Stomach (tissue), 19 donors: ENCODE measurements at places on chromosomes 16 and 17.

- no peaks in the 10 kb centered on the region for H3K27me3 ChIP-seq
- H3K4me3 ChIP-seq: no peak overlapping the region
- peak overlapping the region; percentile 70 for H3K27ac ChIP-seq
- no peak for DNase-seq
These were observed 16.9 kb downstream of the AANAT start for GRCh38 chr17:76484228-76484725.

DNA sequence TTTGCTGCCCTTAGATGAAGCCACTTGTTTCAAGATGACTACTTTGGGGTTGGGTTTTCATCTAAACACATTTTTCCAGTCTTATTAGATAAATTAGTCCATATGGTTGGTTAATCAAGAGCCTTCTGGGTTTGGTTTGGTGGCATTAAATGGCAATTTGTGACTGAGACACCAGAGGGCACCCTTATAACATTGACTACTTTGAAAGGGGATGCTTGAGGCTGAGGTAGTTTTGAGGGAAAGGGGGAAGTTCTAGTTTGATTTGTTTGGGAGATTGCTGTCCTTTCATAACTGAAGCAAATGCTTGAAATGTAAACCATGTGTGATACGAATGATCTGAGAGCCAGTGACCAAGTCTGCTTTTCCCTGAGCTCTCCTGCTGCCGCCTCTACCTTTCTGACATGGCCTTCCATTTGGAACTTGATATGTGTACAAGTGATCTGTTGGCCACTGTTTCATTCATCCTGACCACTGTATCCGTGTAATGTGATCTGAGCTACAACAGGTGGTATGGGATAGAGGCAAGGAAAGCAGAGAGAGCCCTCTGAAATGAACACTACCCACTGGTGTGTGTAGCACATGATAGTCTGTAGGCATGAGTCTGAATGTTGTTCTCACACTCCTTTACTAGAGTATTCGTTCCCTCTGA is 5.8 kb upstream of the RARA start:
- no peaks in the 10 kb centered on the region for H3K27me3 ChIP-seq
- no peak overlapping the region for H3K27ac ChIP-seq
- peaks cover 31% of the 10 kb centered on the region for H3K4me1 ChIP-seq
- H3K36me3 ChIP-seq: no peaks in the 10 kb centered on the region
- no peak overlapping the region for H3K4me3 ChIP-seq

GRCh38 chr16:65069065-65069464 is 52.8 kb downstream of the CDH11 start:
- H3K27ac ChIP-seq: no peak overlapping the region
- DNase-seq: no peak
- H3K36me3 ChIP-seq: no peaks in the 10 kb centered on the region
- H3K4me3 ChIP-seq: no peak overlapping the region
- H3K27me3 ChIP-seq: no peaks in the 10 kb centered on the region

DNA sequence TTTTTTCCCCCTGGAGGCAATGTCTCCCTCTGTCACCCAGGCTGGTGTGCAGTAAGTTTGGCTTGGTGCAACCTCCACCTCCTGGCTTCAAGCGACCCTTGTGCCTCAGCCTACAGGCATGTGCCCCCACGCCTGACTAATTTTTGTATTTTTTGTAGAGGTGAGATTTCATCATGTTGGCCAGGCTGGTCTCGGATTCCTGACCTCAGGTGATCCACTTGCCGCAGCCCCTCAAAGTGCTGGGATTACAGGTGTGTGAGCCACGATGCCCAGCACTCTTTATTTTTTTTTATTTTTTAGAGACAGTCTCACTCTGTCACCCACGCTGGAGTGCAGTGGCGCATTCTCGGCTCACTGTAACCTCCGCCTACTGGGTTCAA is 113.2 kb downstream of the ABCC6 start:
- H3K4me1 ChIP-seq: no peaks in the 10 kb centered on the region
- H3K27ac ChIP-seq: no peak overlapping the region
- H3K27me3 ChIP-seq: no peaks in the 10 kb centered on the region

GRCh38 chr16:286491-287297 is 3.7 kb downstream of the PDIA2 start:
- H3K27me3 ChIP-seq: peaks cover 15% of the 10 kb centered on the region
- H3K4me3 ChIP-seq: no peak overlapping the region
- H3K36me3 ChIP-seq: peaks cover 26% of the 10 kb centered on the region
- no peaks in the 10 kb centered on the region for H3K4me1 ChIP-seq
- DNase-seq: no peak

- no peaks in the 10 kb centered on the region for H3K27me3 ChIP-seq
- H3K4me1 ChIP-seq: no peaks in the 10 kb centered on the region
- no peaks in the 10 kb centered on the region for H3K36me3 ChIP-seq
- no peak overlapping the region for H3K27ac ChIP-seq
These were observed 423.6 kb upstream of the CDH11 start for GRCh38 chr16:65545413-65545956.

- H3K4me3 ChIP-seq: peak overlapping the region; percentile 88
- H3K4me1 ChIP-seq: peaks cover 65% of the 10 kb centered on the region
- H3K27me3 ChIP-seq: no peaks in the 10 kb centered on the region
- H3K27ac ChIP-seq: peak overlapping the region; percentile 99
- no peak for DNase-seq
- H3K36me3 ChIP-seq: no peaks in the 10 kb centered on the region
These were observed 456 bp downstream of the SMURF2 start for GRCh38 chr17:64661726-64661975.

DNA sequence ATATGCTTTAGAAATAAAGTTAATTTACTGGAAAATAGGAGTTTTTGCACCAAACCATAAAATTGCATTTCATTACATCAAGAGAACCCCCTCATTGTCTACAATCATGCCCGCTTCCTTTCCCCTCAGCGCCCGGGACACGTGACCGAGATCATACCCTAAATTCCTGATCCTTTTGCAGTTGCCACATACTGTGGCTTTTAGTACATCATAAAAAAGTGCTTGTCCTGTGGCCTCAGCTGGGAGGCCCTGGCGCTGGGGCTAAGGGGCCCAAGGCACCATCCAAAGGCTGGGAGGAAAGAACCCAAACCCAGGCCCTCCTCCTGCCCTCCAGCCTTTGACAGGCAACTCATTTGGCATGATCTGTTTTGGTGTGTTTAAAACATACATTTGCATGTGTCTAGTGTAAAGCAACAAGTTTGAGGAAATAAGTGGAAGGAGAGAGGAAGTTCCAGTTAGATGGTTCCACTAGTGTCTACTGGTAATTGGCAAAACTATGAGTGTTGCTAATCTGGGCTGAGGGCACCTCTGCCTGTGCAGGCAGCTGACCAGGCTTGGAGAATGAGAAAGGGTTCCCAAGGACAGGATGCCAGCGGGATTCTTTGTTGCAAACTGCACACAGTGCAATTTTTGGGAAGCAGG is 6.0 kb downstream of the CDK5R1 start:
- no peak overlapping the region for H3K4me3 ChIP-seq
- no peaks in the 10 kb centered on the region for H3K27me3 ChIP-seq
- H3K27ac ChIP-seq: no peak overlapping the region
- peaks cover 3% of the 10 kb centered on the region for H3K4me1 ChIP-seq
- no peak for DNase-seq

DNA sequence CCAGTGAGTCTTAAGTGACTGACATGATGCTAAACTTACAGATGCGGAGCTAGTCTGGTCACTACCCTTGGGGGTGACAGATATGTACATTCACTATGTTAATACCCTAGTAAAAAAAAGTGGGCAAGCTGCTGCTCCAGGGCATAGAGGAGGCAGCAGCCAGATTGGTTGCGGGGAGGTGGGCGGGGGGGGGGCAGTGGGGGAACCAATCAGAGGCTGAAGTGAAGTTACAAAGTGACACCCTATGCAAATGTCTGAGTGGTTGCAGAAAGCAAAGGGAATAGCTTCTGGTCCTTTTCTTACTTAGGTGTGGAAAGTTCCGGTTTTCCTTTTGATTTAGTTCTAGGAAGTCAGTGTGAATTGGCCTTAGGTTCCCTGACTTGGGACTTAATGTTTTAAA is 12.1 kb downstream of the NDEL1 start:
- DNase-seq: no peak
- H3K36me3 ChIP-seq: peaks cover 93% of the 10 kb centered on the region
- H3K4me1 ChIP-seq: peaks cover 27% of the 10 kb centered on the region

- DNase-seq: no peak
- H3K36me3 ChIP-seq: no peaks in the 10 kb centered on the region
- H3K27ac ChIP-seq: no peak overlapping the region
- peaks cover 6% of the 10 kb centered on the region for H3K27me3 ChIP-seq
- H3K4me1 ChIP-seq: no peaks in the 10 kb centered on the region
These were observed 8.1 kb upstream of the KREMEN2 start for GRCh38 chr16:2955779-2956578.

DNA sequence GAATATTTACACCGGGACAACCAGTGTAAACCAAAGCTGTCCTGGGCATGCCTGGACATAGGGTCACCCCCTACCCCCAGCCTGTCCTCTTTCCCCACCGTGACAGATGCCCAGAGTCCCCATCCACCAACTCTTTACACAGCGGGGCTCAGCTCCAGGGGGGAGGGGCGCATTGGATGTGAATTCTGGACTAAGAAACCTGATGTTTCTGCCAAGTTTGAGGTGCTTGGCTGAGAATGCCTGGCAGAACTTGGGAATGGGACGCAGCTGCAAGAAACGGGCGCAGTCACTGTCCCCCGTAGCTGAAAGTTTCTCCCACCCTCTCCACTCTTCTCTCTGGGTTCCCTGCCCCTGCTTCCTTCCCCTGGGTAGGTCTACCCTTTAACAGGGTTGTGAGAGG is 68.0 kb upstream of the CDC42EP4 start:
- H3K4me1 ChIP-seq: no peaks in the 10 kb centered on the region
- H3K36me3 ChIP-seq: no peaks in the 10 kb centered on the region
- DNase-seq: no peak
- H3K4me3 ChIP-seq: no peak overlapping the region
- peaks cover 10% of the 10 kb centered on the region for H3K27me3 ChIP-seq

DNA sequence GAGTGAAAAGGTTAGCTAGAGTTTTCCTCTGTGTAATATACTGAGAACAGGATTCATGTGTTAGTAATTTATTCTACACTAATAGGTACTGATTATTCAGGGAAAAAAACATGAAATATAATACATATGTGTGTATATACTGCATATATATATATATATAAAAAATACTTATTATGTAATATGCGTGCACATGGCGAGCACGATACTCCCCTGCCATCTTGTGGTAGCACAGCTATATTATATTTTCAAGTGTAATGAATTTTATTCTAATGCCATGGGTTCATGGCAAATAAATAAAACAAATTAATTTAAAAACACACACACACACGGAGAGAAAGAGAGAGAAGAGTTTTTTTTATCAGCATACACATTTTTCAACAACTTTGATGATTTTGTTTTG is 460.6 kb downstream of the KCNJ2 start:
- H3K27ac ChIP-seq: no peak overlapping the region
- H3K4me1 ChIP-seq: no peaks in the 10 kb centered on the region
- H3K4me3 ChIP-seq: no peak overlapping the region
- no peak for DNase-seq

- peak within 1 kb of the TSS; percentile 44 for H3K4me3 ChIP-seq
- H3K4me1 ChIP-seq: peaks cover 13% of the 10 kb centered on the region
- H3K36me3 ChIP-seq: no peaks in the 10 kb centered on the region
- DNase-seq: peak; percentile 58
These were observed at the start of gene ADAM11 for GRCh38 chr17:44758414-44759085. Gene ADAM11, plus strand, starts transcription at chr17:44758988. Its CDS starts 212 bp downstream, at chr17:44759200.

DNA sequence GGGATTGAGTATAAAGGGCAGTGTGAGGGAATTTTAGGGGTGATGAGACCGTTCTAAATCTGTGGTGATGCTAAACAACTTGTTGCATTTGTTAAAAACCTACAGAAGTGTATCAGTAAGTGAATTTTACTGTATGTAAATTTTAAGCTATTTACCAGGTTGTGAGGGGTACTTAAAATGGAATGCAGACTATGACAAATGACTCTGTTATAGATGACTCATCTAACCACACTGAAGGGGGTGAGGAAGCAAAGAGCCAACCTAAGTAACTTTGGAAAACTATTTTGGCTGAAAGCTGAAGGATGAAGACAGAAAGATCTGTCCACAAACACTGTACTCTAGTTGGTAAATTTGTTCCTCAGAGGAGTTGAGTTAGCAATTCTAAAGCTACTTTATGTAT is 5.3 kb upstream of the MKS1 start:
- no peak overlapping the region for H3K4me3 ChIP-seq
- H3K27me3 ChIP-seq: peaks cover 10% of the 10 kb centered on the region
- H3K36me3 ChIP-seq: no peaks in the 10 kb centered on the region
- H3K4me1 ChIP-seq: no peaks in the 10 kb centered on the region

DNA sequence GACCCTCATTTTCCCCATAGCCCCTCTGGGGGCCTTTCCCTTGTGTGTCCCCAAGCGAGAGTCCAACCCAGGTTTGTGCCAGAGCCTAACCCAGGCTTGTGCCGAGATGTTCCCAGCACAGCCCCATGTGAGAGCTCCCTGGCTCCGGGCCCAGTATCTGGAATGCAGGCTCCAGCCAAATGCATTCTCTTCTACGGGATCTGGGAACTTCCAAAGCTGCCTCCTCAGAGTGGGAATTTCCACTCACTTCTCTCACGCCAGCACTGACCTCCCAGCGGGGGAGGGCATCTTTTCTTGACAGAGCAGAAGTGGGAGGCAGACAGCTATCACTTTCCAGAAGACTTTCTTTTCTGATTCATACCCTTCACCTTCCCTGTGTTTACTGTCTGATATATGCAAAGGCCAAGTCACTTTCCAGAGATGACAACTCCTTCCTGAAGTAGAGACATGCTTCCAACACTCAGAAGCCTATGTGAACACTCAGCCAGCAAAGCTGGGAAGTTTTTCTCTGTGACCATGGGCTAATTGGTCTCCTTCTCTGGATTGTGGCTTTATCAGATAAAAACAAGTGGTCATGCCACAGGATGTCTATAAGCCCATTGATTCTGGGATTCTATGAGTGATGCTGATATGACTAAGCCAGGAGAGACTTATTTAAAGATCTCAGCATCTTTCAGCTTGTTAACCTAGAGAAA is 2.5 kb upstream of the CCL2 start:
- DNase-seq: peak; percentile 75
- no peaks in the 10 kb centered on the region for H3K36me3 ChIP-seq
- peaks cover 66% of the 10 kb centered on the region for H3K4me1 ChIP-seq
- no peak overlapping the region for H3K4me3 ChIP-seq

GRCh38 chr17:33864758-33865229 is 390.3 kb upstream of the CCL2 start:
- H3K27ac ChIP-seq: no peak overlapping the region
- no peak for DNase-seq
- no peak overlapping the region for H3K4me3 ChIP-seq
- no peaks in the 10 kb centered on the region for H3K4me1 ChIP-seq
- H3K27me3 ChIP-seq: no peaks in the 10 kb centered on the region
